ENCODE measurements at places on chromosomes 1 and 21.

- DNase-seq = no peak
These were observed 12.3 kb upstream of the CDC42 start for GRCh38 chr1:22040286-22040623.

- no peak for DNase-seq
These were observed 152.7 kb upstream of the NEGR1 start for GRCh38 chr1:72435025-72435424.

DNA sequence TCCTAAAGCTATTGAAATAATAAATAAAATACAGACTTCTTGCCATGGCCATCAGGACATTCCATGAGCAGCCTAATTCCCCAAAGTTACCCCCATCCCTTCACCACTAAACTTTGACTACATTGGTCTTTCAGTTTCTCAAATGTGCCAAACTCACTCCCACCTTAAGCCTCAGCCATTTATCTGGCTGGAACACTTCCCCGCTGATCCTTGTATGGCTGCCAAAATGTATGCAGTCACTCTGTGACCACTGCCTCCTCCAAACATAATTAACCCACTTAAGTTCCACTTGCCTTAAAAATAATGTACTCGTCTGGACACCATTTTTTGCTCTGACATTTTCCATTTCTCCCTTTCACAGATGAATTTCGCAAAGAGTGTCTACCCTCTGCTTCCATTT, 407.4 kb downstream of the NTNG1 start:
- no peak for DNase-seq

DNA sequence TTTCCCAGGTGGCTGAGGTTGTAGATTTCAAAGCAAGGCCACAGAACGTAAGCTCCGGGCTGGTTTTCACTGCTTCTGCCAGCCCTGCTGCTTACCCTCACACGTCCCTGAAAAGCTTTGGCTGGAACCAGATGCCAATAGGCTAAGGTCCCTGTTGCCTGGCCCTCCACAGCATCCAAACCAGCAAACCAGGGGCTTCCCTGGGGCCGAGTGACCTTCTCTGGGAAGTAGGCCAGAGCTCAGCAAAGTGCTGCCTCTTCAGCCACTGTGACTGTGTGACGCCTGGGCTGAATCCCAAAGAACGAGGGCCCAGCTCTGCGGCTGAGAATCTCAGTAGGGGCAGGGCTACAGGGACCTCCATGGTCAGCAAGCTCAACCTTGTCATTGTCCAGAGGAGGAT, 28.9 kb upstream of the RBM15 start:
- no peak for DNase-seq

GRCh38 chr21:22575165-22575584, 1577.0 kb downstream of the NCAM2 start:
- no peak for DNase-seq

GRCh38 chr1:226210571-226211176, 12.8 kb upstream of the MIXL1 start:
- DNase-seq = no peak

GRCh38 chr1:231630558-231631205, 4.1 kb downstream of the DISC1 start:
- DNase-seq = no peak

Data from activated CD8-positive, alpha-beta memory T cell treated with anti-CD3 and anti-CD28 coated beads for 4 hours (primary cell).